ENCODE measurements at places on chromosomes 13 and 19. TPM values are rescaled to one million over a fixed set of nuclear protein-coding genes. Genes with fewer than 3 reads are reported as not detected.

SERTM1 gene
- 3.0 TPM for total RNA-seq

AP1M2 gene
- total RNA-seq = 37.6 TPM

PDX1 gene
- not detected for total RNA-seq

FFAR2 gene
- total RNA-seq = 2.1 TPM

CYP4F8 gene
- total RNA-seq = not detected

ZNF208 gene
- 1.3 TPM for total RNA-seq

FEM1A gene
- total RNA-seq = 22.2 TPM

TNNT1 gene
- 2.4 TPM for total RNA-seq

RNU6-9 gene
- not detected for total RNA-seq

ZNF536 gene
- not detected for total RNA-seq

CATSPERD gene
- 1.1 TPM for total RNA-seq

SLC7A10 gene
- total RNA-seq = 0.29 TPM

BORA gene
- 2.3 TPM for total RNA-seq

C1QTNF9B gene
- total RNA-seq = not detected

COMMD6 gene
- total RNA-seq = 73.1 TPM

GADD45GIP1 gene
- total RNA-seq = 43.8 TPM

ZNF729 gene
- not detected for total RNA-seq

ZNF556 gene
- total RNA-seq = not detected

ZNF415 gene
- 3.8 TPM for total RNA-seq

HRC gene
- total RNA-seq = not detected

ATF5 gene
- total RNA-seq = 25.8 TPM

PRTN3 gene
- not detected for total RNA-seq

ATP12A gene
- total RNA-seq = 0.34 TPM

GJB2 gene
- total RNA-seq = not detected

ZNF331 gene
- 26.3 TPM for total RNA-seq

CYP4F2 gene
- not detected for total RNA-seq

LRG1 gene
- total RNA-seq = 9.0 TPM

NLRP7 gene
- total RNA-seq = not detected

CLC gene
- not detected for total RNA-seq

ANKLE1 gene
- total RNA-seq = 3.1 TPM

TMEM221 gene
- total RNA-seq = not detected

CRLF1 gene
- 15.0 TPM for total RNA-seq

GRK1 gene
- total RNA-seq = not detected

ACP7 gene
- not detected for total RNA-seq

All from upper lobe of left lung (tissue), 6 donors.